Renal cortical epithelial cell (primary cell): ENCODE measurements at places on chromosomes 11 and 22. TPM values are rescaled to one million over a fixed set of nuclear protein-coding genes. Genes with fewer than 3 reads are reported as not detected.
A peak's percentile ranks its signal among the peaks of the same experiment; 100 is the strongest.

DNA sequence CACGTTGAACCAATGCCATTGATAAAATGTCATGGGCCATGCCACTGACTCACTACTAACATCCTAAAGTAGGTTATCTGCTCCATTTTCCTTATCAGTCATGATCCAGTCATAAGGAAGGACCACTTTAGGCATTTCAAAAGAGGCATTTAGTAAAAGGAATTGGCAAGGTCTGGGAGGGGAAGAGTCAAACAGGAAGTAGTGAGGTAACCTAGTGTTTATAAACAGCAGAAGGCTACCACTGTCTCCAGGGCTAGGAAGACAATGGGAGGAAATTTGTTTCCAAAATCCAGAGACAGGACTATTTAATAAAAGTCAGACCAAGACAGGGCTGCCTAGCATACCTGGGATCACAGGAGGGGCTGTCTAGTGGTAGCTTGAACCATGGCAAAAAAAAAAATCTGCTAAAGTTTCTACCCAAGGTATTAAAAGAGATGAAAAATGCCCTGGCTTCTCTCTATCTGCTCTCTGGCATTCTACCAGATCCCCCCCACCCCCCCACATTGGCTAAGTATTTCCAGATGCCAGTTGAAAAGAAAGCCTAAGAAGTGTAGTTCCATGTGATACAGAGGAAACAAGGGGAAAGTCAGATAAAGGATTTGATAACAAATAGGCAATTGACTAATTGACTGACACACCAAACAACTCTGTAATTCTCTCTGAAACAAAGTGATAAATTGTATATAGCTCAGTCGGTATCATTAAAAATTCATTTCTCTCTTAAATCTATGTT, 50.4 kb upstream of the C11orf87 start:
- DNase-seq: no peak

DNA sequence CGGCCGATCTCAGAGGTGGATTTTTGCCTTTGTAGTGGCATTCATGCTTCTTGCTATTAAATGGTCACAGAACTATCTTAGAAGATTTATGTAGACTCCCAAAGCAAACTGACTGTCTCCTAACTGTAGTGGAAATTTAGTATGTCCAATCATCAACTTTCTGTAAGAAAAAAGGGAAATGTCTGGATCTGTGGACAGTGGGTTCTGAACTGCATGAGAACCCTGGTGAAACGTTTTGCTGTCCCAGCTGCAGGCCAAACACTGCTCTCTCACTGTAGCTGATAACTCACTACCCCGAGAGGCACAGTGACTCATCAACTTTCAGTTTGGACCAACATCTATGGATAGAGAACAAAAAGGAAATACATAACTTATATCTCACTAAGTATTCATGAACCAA, 387.1 kb downstream of the SOX6 start:
- peak; percentile 67 for DNase-seq

DNA sequence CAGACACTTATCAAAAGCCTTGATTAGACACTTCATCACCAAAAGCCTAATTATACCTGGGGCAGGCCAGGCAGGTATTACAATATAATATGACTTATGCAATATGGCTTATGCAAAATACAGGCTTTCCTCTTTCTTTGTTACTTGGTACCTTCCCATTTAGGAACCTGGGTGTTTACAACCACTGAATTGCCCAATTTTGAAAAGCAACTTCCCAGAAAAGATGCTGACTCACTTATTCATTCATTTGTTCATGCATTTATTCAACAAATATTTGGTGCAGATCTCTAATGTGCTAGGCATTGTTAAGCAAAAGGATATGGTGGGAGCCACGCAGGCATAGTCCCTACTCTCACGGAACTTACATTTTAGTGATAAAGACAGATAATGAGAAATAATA, 13.6 kb upstream of the JAML start:
- peak; percentile 18 for DNase-seq

GRCh38 chr11:77283101-77283500, 18.4 kb downstream of the GDPD4 start:
- DNase-seq: no peak

The TSGA10IP gene
- not detected in 2 replicates for total RNA-seq

The PATE2 gene
- total RNA-seq: 0.20 TPM in 1 of 2 replicates, not detected in the other

The TRIM49D1 gene
- not detected in 2 replicates for total RNA-seq
